ENCODE measurements at places on chromosomes 7 and 10. TPM values are rescaled to one million over a fixed set of nuclear protein-coding genes. Genes with fewer than 3 reads are reported as not detected.

The GIMAP8 gene
- 15.1 TPM for polyA plus RNA-seq

The C10orf143 gene
- polyA plus RNA-seq, result 20.2 TPM

The MRLN gene
- not detected for polyA plus RNA-seq

The TAF5 gene
- 3.8 TPM for polyA plus RNA-seq

The NEUROD6 gene
- not detected for polyA plus RNA-seq

The CALHM1 gene
- polyA plus RNA-seq, result not detected

DNA sequence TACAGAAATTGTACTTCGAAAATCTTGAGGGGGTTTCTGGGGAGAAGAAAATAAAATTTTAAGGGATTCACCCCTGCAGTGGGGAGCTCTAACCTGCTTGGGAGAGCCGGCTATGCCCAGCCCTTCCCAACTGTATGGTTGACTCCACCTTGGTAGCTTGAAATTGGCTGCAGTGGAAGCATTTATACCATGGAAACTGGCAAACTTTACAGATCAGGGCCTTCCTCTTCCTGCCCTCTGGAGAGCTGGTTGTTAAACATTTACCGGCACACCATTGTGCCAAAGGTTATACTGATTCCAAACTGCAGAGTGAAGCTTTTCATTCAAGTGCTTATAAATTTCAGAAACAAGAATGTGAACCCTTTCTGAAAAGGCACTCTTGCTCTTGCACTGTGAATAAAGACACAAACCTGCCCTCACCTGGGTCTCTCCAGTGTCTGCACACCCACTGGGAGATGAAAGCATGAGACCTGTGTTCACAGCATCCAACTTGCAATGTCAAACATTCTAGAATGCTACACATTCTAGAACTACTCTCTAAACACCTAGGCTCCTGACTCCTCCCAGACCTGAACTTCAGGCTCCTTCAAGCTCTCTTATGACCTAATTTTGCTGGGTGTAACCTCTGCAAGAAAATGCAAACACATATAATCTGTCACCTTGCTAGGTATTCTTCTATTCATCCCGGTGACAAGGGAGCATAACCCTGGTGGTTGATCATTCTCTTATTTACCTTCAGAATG, 44.7 kb downstream of the ABLIM1 start:
- H3K4me1 ChIP-seq, result peaks cover 7% of the 10 kb centered on the region
- no peak overlapping the region for H3K4me3 ChIP-seq
- no peak for DNase-seq
- no peak overlapping the region for H3K27ac ChIP-seq
- H3K27me3 ChIP-seq, result no peaks in the 10 kb centered on the region

DNA sequence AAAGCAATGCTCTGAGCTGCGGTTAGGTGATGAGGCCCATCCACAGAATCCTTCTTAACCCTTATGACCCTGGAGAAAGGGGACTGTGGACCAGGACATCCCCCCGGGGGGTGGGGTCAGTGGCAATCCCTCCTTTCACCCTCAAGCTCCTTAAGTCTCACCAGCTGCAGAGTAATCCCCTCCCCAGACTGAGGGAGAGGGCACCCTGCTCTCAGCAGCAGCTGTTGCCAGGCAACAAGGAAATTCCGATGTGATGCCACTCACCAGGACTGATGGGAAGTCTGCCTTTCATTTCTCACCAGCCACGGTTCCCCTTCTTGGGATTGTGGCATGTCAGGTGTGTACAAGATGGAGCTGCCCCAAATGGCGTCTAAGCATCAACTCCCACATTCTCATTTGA, 129.6 kb downstream of the DOCK1 start:
- no peaks in the 10 kb centered on the region for H3K27me3 ChIP-seq
- no peak overlapping the region for H3K4me3 ChIP-seq
- H3K27ac ChIP-seq, result no peak overlapping the region
- no peaks in the 10 kb centered on the region for H3K4me1 ChIP-seq
- no peak for DNase-seq

- peak; percentile 13 for DNase-seq
- H3K4me3 ChIP-seq, result no peak overlapping the region
- H3K27me3 ChIP-seq, result peaks cover 3% of the 10 kb centered on the region
- H3K27ac ChIP-seq, result no peak overlapping the region
Measured at GRCh38 chr7:45225311-45225947, 67.8 kb downstream of the RAMP3 start.

GRCh38 chr10:948347-948746, 16.8 kb upstream of the LARP4B start:
- H3K27ac ChIP-seq, result no peak overlapping the region
- no peak overlapping the region for H3K4me3 ChIP-seq

DNA sequence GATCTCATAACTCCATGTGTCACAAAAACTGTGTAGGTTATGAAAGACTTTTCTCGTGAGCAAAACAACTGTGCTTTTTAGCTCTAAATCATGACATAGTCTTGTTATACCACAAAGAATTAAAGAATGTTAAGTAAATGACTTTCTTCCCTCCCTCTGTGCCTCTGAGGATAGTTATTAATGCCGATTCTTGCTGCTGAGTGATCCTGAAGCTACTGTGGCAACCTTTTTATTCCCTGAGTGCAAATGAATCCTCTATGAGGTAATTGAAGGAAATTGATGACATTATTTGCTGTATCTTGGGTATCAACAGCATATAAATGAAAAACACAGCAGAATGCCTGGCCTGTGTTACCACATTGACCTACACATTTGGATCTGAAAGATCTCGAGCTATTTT, 142.2 kb upstream of the HDAC9 start:
- no peaks in the 10 kb centered on the region for H3K27me3 ChIP-seq
- DNase-seq, result no peak
- H3K4me1 ChIP-seq, result no peaks in the 10 kb centered on the region
- no peak overlapping the region for H3K4me3 ChIP-seq

DNA sequence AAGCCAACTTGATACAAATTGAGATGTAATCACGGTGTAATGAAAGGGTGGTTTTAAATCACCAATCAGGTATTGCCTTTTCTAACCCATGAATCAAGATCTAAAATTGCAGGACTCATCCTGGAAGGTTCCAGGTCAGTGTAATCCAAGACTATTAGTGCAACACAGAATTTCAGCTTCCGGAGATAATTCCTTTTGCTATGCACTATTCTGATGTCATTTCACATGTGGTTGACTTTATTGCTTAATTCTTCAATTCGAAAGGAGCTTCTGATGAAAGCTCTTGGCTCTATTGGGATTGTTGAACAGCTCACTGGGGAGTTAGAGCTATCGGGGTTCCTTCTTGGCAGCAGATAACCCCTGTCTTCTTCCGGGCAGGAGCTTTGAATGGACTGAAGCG, 147.4 kb upstream of the INSYN2A start:
- no peaks in the 10 kb centered on the region for H3K36me3 ChIP-seq
- H3K27me3 ChIP-seq, result no peaks in the 10 kb centered on the region
- H3K4me1 ChIP-seq, result no peaks in the 10 kb centered on the region

DNA sequence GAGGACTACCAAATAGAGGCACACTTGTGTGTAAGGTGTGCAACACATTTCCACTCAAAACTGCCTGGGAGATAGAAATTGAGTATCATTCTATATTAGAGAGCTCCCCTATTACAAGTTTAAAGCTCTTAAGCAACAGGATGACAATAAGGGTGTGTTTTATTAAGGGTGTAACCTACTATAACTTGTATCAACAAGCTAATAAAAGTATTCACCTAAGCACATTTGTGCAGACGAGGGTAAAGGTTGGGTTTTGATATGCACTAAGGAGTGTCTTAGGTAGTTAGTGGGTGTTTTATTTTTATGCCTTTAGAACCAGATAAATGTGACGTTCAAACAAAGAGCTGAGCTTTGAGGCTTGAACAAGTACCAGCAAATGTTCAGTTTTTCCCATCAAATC, 2.8 kb upstream of the FAM53B start:
- H3K27me3 ChIP-seq, result no peaks in the 10 kb centered on the region
- peaks cover 29% of the 10 kb centered on the region for H3K4me1 ChIP-seq
- H3K36me3 ChIP-seq, result no peaks in the 10 kb centered on the region
- no peak for DNase-seq
- no peak overlapping the region for H3K4me3 ChIP-seq

DNA sequence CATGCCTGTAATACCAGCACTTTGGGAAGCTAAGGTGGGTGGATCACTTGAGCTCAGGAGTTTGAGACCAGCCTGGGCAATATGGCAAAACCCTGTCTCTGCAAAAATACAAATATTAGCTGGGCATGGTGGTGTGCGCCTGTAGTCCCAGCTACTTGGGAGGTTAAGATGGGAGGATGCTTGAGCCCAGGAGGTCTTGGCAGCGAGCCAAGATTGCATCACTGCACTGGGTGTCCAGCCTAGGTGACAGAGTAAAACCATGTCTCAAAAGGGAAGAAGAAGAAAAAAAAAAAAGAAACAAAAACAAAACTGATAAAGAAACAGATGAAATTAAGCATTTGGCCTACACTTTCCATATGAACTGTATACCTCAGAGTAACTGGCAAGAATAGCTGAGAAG, 319.2 kb downstream of the PARD3 start:
- no peaks in the 10 kb centered on the region for H3K4me1 ChIP-seq
- H3K27ac ChIP-seq, result no peak overlapping the region
- H3K4me3 ChIP-seq, result no peak overlapping the region

DNA sequence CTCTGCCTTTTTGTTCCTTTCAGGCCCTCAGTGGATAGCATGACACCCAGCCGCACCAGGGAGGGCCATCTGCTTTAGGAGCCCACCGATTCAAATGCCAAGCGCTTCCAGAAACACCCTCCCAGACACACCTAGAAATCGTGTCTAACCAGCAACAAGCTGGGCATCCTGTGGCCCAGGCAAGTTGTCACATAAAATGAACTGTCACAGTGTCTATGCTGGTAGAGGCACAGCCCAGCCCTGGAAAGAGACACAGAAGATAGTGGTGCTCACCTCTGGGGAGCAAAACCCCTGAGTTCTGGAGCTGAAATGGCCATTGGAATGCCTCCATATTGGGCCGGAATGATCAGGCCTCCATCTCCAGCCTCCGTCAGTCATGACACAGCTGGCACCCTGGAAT, 38.9 kb downstream of the ECHDC3 start:
- no peak overlapping the region for H3K27ac ChIP-seq
- H3K36me3 ChIP-seq, result no peaks in the 10 kb centered on the region
- peaks cover 1% of the 10 kb centered on the region for H3K27me3 ChIP-seq
- DNase-seq, result no peak
- H3K4me3 ChIP-seq, result no peak overlapping the region

Data from CD4-positive, CD25-positive, alpha-beta regulatory T cell (primary cell).